ENCODE measurements at places on chromosomes 5 and 9.
A peak's percentile ranks its signal among the peaks of the same experiment; 100 is the strongest.

DNA sequence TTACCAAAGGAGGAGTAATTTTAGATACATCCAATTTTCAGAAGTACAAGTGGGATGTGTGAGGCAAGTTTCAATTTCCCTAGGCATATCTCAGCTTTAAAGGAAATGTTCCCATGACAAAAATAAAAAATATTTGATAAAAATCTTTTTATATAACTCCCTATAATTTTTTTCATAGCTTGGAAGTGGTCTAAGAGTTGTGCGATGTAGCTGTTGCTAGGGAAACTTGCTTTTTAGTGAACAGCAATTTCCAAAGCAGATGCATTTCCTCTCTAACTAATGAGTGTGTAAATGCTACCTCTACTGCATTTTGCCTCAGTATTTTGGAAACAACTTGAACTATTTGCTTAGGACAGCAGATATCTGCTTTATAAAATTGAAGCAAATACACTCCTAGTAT is 39.6 kb downstream of the MACIR start:
- no peak for DNase-seq

GRCh38 chr9:113315231-113315630 is 12.1 kb upstream of the RNF183 start:
- DNase-seq = no peak

- no peak for DNase-seq
Measured at GRCh38 chr5:116738239-116738614, 163.6 kb upstream of the SEMA6A start.

- DNase-seq = no peak
Measured at GRCh38 chr5:59140133-59140532, 557.3 kb downstream of the RAB3C start.

- peak; percentile 37 for DNase-seq
Measured at GRCh38 chr9:114082017-114082762, 4.1 kb upstream of the AMBP start.

- DNase-seq = no peak
Measured at GRCh38 chr9:69223605-69224004, 49.5 kb downstream of the TJP2 start.

DNA sequence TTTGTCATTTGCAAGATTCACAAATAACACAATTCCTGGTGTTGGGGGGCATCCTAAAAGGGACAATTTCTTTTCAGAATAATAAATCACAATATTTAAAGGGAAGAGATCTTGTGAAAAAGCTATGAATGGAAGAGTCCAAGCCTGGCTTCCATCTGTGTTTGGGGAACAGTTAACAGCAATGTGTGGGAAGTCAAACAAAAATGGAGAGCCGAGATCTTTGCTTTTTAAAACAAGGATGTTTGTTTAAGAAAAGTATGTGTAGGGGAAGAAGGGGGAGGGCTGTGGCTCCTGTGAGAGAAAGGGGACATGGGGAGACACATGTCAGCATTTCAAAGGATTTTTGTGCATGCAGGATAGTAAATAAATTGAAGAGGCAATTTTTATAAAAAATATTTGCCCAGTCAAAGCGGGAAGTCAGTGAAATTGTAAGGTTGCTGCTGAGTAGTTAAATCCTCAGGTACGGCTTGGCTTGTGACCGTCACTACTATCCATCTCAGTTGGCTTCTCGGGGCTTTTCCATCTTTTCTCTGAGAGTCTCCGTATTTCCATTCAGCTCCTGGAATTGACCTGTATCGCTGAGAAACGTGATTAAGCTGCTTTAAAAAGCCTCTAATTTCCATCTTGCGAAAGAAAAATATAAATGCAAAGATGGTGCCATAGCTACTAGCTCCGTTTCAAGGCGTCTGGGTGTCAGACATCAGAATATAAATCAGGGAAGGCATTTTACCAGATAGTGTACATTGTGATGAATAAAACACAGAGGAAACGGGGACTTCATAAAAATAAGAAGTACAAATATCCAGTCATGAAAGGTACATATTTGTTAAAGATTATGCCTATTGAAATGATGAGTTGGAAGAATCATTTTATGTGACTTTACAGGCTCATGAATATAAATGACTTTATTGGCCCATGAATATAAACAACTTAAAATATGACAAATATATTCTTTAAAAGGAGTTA is 52.9 kb upstream of the VCAN start:
- no peak for DNase-seq

DNA sequence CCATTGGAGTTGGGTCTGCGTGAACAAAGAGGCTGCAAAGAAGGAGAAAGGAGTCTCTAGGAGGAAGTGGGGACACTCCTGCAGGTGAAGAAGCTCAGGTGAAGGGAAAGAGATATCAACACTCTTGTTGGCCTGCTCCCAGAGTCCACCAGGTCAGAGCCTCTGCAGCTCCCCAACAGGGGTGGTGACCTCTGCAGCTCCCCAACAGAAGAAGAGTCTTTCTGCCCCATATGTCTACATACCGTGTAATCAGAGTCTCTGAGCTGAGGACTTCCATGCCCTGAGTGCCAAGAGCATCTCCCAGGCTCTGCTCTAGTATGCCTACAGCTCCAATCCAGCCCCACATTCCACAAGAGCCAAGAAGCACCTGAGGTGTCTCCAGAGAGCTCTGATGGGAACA is 67.4 kb upstream of the TRPC7 start:
- no peak for DNase-seq

DNA sequence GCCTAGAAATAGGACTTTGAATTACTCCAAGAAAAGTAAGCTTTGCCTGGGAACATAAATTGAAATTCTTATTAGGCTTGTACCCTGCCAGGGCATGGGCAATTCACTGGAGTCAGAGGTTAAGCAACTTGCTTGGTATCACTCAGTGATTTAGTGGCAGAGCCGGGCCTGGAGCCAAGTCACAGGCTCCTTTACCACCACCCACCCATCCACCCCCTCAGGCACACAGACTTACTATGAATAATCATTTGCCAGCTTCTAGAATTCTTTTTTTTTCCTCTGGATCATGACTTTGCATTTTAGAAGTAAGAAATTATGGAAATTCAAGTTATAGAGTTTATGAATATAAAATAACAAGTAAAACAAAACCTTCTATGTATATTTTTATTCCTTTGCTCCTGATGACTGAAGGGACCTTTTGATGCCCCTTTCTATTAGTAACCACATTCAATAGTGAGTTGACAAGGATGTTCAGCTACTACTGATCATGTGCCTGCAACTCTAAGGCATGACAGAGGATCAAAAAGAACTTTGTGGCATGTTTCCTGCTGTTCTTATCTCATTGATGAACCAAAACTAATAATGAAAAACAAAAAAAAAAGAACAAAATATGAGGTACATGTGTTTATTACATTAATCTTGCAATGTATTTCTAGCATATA is 614.7 kb downstream of the TLR4 start:
- DNase-seq = no peak

DNA sequence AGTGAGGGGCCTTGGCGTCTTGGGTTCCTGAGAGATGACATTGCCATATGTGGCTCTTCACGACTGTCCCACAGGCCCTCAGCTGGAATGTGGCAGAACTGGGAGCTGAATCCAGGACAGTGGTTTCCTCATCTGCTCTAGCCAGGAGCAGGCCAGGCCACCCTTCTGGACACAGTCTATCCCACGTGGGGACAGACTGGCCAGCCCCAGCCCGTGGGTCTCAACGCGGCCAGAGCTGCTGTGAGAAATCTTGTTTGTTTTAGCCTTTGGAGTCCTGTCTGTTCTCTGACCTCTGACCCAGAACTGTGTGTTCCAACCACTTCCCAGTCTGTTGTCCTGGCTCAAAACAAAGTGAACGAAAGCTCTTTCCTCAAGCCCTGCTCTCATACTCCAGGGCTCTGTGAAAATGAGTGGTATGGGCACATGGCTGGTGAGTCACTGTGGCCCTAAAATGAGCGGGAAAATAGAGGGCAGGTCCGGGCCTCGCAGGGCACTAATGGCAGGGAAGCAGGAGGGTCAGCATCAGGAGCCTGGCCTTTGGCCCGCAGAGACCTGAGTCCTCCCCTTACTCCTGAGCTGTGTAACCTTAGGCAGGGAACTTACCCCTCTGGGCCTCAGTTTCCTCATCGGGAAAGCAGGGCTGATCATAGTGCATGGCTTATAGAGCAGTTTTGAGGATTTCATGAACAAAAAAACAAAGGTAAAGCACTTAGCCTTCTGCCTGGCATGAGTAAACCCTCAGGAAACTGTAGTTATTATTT is 34.8 kb upstream of the GLRX start:
- DNase-seq = no peak
